SW 1271 (cell line): ENCODE measurements at places on chromosomes 5 and 9.

DNA sequence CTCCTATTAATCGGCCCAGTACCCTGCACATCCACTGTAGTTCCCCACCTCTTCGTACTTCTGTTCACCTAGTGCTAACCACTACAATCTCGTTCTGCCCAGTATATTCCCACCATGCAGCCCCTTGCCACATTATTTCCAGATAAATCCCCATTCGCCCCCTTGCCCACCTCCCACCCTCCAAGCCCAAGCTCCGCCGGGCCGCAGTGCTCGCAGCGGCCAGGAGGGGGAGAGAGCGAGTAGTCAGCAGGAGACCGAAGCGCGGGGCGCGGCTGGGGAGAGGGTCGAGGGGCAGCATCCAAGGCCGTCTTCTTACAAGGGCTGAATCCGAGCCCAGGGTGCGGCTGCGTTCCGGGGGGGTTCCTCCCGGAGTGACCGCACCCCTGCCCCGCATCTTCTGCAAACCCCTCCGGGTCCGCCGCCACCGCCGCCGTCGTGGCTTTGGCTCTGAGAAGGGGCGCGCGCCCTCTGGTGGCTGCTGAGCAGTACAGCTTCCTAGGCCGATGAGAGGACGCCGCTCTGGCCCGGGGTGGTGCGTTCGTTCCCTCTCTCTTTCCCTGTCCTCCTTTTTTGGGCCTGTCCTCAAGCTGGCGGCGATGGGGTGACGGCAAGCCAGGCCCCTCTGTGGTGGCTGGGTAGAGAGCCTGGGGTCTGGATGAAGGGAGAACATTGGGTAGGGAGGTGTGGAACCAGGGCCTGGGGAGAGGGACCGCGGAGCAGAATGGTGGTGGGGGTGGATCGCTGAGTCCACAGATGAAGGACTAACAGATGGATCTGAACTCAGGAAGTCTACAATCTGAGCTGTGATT is 30.0 kb upstream of the PSD2 start:
- DNase-seq = peak; percentile 80

DNA sequence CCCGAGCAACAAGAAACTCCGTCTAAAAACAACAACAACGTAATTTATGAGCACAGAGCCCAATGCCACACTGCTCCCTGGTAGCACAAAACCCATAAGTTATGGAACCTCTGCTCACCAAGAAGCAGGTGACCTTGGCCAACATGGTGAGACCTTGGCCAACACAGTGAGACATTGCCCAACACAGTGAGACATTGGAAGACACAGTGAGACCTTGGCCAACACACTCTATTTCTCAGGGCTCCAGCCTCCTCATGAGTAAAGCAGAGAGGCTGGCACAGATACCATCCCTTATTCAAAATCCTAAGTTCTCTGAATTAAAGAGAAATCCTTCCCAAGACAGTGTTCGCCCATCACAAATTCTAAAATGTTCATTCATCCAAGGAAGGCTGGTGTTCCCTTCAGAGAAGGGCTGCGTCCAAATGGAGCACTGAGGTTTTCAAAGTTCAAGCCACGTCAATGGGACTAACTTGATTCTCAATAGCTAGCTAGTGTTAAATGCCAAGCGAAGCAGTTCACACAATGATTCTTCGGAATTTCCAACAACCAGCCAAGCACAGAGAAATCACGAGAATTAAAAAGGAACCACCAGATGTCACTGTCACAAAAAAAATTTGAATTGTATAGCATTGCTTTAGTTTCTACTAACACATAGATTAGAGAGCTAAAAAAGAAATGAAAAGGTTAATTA is 29.5 kb downstream of the TTC39B start:
- no peak for DNase-seq

- DNase-seq = no peak
These were observed 185.2 kb downstream of the DCP2 start for GRCh38 chr5:113161806-113162205.

DNA sequence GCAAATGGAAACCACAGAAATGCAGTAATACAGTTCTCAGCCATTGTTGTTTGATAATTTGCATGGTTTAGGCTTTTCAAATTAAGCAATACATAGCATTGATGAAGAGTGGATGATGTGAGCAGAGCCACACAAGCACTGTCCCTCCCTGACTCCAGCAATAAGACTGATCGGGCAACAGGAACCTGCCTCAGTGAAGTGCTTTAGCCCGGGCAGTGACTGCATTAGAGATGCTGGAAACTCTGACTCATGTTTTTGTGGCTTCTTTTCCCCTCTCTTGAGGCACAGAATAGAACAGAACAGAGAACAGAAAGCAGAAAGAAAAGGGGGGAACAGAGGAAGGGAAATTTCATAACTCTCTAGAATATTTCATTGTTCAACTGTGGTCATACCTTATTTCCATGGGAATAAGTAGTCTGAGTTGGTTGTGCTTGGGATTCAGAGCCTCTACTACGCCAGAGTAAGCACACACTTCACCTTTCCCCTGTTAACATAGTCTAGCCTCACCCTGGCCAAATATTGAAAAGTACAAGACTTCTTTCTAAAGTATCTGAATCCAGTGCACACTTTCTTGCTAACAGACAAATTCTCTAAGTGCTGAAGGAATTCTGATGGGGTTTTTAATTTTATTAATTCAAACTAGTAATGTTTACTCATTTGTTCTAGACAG is 164.8 kb upstream of the VCAN start:
- no peak for DNase-seq

DNA sequence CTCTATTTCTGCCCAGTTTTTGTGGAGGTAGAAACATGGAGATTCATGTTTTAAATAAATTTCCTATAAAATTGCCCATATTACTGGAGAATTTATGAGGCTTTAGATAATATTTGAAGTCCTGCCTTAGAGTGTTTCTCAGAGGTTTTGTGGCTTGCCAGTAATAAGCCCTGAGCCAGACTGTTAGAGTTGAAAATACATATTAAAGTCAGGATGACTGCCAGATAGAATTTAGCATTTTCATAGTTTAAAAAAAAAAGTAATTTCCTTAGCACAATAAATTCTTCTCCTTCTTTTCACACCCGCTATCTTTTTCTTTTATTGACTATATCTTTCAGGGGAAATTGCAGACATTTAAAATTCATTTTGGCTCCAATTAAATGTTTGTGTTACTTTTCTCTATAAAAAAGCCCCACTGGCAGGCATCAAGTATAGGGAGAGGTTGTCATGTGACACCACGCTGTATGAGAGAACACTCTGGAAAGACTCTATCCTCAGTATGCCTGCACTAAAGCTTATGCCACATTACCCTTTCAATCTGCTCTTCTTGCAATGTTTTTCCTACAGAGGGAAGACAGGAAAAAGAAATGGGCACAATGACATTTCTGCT is 135.2 kb downstream of the MPDZ start:
- no peak for DNase-seq

- no peak for DNase-seq
These were observed 91.8 kb downstream of the GLIS3 start for GRCh38 chr9:4207881-4208615.

GRCh38 chr9:18056269-18056992 is 417.5 kb upstream of the ADAMTSL1 start:
- DNase-seq = no peak

DNA sequence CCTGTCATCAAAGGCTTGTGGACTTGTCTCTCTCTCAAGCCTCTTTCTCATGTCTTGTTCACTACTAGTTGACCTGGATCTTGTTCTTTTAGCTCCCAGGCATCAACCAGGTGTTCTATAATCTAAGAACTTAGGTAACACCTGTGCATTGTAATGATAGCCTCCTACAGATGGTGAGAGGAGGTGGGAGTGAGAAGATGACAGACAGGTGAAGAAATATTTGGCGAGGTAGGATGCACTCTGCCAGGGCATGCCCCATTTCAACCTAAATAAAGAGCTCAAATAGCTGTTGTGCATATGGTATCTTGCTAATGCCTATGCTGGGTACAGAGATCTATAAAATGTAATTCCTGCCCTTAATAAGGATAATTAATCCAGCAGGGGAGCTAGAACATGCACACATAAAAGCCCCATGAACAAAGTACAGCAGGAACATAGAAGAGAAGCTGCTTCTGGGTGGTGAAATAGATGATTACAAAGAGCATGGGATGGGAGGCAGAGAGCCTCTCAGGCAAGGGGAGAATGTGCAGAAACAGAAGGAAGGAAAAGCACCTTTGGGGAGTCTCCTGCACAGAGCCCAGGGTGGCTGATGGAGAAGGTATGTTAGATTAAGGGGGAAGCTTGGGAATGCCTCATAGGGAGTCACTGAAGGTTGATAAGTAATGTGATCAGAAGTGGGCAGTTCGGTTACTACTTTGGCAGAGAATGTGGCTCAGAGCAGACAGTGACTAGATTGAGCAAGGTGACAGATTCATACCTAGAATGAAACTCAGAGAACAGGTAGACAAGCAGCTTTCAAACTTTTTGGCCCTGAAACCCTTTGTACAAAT is 28.0 kb upstream of the PLIN2 start:
- DNase-seq = no peak

GRCh38 chr5:38420691-38421390 is 135.6 kb downstream of the LIFR start:
- peak; percentile 72 for DNase-seq

DNA sequence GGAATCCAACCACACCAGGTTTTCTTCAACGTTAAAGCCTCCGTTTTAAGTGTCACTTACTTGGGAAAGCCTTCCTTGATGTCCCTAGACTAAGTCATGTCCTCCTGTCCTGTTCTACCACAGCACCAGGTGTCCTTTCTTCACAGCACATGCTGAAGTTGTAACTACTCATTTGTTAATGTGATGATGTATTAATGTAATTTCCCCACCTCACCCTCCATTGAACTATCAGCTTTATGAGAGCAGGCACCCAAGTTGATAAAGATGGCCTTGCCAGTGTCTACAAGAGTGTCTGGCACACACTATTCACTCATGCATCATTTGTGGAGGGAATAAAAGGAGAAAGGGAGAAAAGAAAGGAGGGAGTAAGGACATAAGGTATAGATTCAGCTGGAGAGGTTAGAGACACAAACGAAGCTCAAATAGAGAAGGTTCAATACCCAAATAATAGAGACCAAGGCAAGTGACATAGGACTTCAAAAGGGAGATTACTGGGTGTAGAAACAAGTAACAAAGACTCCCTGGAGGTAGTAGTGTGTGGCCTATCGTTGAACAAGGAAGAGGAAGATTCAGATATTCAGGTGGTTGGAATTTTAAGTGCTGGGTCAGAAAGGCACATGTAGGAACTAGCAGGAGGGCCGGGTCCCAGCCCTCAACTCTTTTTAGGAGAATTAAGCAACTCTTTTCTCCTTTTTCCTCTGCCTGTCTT is 6.6 kb downstream of the ITK start:
- DNase-seq = no peak

GRCh38 chr5:138664276-138664943 is 88.8 kb upstream of the CTNNA1 start:
- DNase-seq = no peak

GRCh38 chr9:105219291-105219805 is 25.1 kb upstream of the SLC44A1 start:
- no peak for DNase-seq

- no peak for DNase-seq
These were observed 102.5 kb upstream of the SH3GL2 start for GRCh38 chr9:17476401-17476800.

DNA sequence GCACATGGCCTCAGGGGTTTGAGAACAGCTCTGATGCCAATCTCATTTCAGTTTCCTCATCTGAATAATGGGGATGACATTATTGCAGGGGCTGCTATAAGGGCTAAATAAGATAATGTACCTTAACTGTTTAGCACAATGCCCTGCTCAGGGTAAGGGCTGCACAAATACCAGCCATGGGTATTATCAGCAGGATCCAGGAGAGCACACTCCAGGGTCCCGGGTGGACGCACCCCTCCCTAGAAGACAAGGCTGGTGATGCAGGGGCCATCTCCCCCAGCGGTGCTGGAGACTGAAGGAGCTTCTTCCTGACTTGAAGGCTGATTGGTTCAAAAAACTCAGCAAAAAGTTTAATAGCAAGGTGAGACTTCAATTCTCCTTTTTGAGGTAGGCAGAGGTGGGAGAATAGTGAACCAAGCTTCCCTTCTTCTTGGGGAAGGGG is 2.7 kb upstream of the CXXC5 start:
- no peak for DNase-seq
